Type B pancreatic cell (in vitro differentiated cells): ENCODE measurements at places on chromosomes 4 and X.

- DNase-seq: no peak
Measured at GRCh38 chr4:76745240-76745639, 152.7 kb downstream of the SOWAHB start.

- no peak for DNase-seq
Measured at GRCh38 chrX:18692541-18692940, 14.9 kb upstream of the PPEF1 start.

DNA sequence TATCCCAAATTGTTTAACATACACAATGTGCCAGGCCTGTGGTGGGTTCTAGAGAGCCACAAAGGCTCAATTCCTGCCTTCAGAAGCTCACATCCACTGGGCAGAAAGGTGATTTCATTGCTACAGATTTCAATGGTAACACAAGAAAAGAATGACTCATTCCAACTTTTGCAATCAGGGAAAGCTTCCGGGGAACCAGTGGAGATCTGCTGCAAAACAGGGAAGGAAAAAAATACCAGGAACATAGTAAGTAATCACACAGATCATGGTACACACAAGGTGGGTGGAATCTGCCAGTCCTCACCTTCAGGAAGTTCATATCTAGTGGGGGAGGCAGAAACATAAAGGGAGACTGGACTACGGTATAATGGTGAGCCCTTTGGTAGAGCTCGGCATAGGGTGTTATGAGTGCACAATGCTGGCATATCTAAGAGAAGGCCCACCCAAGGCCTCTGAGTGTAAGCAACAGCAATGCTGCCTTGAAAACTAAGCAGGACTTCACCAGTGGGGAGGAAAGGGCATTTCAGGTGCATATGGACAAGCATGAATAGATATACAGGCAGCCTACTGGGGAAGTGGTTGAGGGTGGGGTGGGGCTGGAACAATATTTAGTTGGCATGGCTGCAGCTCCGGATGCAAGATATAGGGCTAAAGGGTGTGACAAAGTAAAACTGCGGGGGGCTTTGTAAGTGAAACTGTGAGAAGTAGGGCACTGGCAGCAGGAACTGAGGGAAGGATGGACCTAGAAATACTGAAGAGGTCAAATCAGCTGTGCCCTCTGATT lies 24.2 kb downstream of the GPRIN3 start:
- DNase-seq: no peak

GRCh38 chrX:110180176-110180927 lies 137.5 kb downstream of the AMMECR1 start:
- DNase-seq: no peak

GRCh38 chr4:82706349-82707000 lies 92.1 kb downstream of the SCD5 start:
- DNase-seq: no peak

DNA sequence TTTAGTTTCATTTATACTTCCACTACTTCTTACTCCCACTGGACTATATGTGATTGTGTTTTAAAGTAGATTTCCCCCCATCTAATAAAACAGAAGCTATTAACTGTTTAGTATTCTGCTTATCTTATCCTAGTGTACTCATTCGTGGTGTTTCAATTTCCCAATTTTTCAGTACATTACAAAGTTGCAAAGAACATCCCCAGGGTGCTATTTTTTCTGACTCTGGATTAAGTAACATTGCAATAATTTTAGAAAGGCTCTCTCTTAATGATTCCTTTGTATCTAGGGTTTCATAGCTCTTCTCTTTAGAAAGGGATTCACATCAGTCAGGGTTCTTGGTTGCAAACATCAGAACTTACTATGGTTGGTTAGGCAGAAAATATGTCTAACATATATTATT lies 317.9 kb upstream of the DIPK2B start:
- no peak for DNase-seq

GRCh38 chr4:154738426-154738825 lies 5.4 kb upstream of the LRAT start:
- DNase-seq: no peak

DNA sequence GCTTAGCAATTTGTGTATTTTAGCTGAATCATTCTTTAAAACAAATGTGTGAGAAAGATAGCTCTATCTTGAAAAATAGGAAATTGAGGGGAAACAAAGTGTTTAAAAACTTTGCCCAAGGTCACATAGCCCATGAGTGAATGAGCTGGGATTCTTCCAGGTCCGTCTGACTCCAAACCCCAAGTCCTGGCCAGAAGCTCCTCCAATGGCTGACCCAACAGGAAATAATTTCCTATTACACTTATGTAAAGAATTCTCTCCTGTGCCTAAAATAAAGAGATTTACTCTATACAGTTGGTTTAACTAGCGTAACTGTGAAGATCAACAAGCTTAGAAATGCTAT lies 287.6 kb downstream of the ARHGAP24 start:
- DNase-seq: no peak

GRCh38 chr4:188428935-188429334 lies 289.7 kb downstream of the TRIML1 start:
- no peak for DNase-seq

- DNase-seq: no peak
Measured at GRCh38 chr4:23614284-23614892, 275.5 kb downstream of the PPARGC1A start.

DNA sequence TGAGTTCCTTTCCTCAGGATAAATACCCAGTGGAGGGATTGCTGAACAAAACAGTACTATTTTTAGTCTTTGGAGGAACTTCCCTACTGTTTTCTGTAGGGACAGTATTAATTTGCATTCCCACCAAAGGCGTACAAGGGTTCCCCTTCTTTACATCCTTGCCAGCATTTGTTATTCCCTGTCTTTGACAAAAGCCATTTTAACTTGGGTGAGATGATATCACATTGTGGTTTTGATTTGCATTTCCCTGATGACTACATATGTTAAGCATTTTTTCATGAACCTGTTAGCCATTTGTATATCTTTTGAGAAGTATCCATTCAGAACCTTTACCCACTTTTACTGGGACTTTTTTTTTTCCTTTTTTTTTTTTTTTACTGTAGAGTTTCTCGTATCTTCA lies 126.2 kb upstream of the ANXA10 start:
- DNase-seq: no peak

GRCh38 chr4:76594173-76594572 lies 159.1 kb downstream of the SHROOM3 start:
- no peak for DNase-seq

DNA sequence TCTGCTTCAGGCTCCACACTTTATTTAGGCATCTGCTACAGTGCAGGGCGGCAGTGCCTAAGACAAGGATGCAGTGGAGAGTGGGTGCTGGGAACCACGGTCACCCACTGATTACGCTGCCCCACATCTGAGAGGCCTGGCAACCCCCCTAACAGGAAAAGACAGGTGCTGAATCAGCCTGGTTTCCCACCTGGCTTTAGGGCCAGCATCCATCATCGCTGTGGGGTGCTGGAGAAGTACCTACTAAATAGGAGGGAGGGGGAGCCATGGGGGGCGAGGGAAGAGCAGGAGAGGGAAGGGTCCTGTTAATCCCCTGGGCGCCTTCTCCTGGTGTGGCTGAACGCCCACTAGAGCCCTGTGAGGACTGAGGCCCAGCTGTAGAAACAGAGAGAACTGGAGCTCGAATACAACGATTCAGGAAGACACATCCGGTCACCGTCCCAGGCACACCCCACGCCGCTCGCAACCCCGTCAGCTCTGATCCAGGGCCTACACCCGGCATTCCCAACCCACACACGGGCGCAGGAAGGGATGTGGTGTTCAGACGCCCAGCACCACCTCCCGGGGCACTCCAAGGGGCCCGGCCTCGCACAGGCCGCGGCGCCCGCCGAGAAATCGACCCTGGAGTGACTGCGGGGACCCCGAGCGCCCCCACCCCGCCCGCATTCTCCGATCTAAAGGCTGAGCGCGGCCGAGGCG lies 554 bp downstream of the DCTD start:
- no peak for DNase-seq

- DNase-seq: no peak
Measured at GRCh38 chrX:139766545-139766983, 58.6 kb upstream of the MCF2 start.

- no peak for DNase-seq
Measured at GRCh38 chr4:53854991-53855568, 209.3 kb downstream of the CHIC2 start.

DNA sequence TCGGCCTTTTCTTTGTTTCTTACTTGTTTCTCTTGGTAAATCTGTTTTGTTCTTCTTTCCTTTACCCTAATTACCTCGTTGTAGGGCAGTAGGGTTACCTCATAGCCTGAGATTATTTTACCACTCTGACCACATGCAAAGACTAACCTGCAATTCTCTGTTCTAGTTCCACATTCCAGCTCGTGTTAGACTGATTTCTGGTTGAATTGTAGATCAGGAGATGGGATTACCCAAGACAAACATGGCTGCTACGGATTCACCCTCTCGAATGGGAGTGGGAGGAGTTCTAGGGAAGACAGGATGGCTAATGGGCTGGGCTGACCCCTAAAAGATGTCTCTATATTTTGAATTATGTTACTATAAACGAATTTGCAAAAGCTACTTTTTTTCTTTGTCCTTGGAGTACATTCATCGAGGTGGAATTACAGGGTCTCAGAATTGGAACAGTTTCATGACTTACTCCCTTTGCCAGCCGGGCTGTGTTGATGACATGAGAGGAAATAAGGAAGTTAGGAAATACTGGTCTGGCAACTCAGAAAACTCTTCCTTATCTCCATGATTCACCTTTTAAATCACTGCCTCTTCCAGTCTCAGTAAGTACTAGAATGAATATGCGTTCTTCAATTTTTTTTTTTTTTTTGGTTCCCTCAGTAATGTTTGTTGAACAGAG lies 36.7 kb upstream of the FBXW7 start:
- no peak for DNase-seq

- no peak for DNase-seq
Measured at GRCh38 chrX:16772460-16772859, 13.8 kb upstream of the TXLNG start.

GRCh38 chrX:66920296-66920695 lies 281.4 kb upstream of the EDA2R start:
- DNase-seq: no peak

DNA sequence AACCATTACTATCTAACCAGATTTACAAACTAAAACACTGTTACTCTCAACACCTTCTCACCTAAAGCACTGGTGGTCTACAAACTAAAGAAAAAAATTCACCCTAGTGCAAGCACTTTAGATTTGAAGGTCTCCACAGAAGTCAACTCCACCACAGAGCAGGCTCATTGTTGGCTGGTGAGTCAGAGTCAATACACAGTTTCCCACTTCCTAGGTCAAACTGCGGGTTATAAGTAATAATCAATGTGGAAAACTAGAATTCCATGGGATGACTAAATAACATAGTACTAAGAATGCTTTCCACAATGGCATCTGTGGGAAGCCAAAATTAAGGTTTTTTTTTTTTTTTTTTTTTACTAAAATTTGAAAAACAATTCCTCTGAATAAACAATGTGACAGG lies 191.8 kb downstream of the PDGFC start:
- no peak for DNase-seq

- DNase-seq: no peak
Measured at GRCh38 chrX:148161701-148162100, 180.6 kb downstream of the FMR1NB start.

DNA sequence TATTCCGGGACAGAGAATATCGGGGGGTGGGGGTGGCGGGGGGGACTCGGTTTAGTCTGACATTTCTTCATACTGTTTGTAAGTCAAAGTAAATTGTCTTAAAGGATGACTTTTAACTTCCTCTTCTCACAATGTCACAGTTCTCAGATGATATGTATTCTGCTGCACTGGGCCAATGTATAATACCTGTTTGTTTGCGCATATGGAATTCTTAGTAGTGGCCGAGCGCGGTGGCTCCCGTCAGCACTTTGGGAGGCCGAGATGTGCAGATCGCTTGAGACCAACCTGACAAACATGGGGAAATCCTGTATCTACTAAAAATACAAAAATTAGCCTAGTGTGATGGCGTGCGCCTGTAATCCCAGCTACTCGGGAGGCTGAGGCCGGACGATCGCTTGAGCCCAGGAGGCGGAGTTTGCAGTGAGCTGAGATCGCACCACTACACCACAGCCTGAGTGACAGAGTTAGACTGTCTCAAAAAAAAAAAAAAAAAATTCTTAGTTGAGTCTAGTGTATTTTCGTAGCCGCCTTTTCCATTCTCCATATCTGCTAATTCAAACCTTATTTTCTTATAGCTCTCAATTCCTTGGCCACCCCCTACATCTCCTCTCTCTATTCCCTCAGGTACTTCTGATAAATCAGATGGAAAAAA lies 851 bp downstream of the POLR2B start:
- DNase-seq: no peak

DNA sequence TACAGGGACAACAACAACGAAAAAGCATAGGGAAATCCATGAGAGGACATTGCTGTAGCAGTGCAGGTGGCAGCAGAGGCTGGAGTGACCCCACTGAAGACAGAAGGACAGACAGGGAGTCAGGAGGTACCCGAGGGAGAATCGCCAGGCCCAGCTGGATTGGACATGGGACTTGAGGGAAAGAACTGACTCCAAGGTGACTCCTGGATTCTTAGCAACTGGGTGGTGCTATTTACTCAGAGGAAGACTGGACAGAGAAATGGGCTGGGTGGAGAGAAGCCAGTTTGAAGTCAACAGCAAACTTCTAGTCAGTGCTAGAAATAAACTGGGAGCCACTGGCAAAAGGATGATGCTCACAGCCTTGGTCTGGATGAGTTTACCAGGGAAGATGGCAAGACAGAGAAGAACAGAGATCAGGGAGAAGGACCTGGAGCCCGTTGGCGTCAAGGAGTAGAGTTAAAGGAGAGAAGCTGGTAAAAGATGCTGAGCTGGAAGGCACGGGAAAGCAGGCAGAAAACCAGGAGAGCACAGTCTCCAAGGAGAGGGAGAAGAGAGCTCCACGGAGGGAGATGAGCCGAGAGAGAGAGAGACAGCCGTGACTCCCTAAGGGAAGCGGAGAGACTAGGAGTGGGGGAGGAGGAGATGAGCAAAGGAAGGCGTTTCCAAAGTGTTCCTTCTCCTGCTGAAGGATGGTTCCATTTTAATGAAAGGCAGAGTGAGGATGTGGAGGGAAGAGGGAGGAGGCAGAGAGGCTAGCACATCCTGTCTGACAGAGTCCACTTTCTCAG lies 119.4 kb downstream of the AFAP1 start:
- no peak for DNase-seq

GRCh38 chr4:40550948-40551462 lies 78.7 kb downstream of the RBM47 start:
- no peak for DNase-seq

DNA sequence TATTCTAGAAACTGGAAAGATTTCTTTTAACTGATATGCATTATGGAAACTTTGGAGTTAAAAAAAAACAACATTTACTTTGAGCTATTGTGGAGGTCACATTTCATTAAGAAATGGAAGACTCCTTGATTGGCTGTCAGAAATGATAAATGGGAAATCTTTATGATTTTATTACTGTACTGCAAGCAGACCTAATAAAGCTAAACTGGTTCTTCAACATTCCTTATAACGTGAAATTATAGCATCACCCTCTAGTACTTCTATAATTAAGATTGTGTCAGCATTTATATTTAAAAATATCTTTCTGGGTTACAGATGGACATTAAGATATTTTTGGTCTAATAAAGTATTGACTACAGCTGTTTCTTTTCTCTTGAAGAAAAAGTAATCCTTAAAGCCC lies 213.8 kb upstream of the PACRGL start:
- no peak for DNase-seq
